Vein endothelial cell (primary cell): ENCODE measurements at places on chromosomes 5 and 9. TPM values are rescaled to one million over a fixed set of nuclear protein-coding genes. Genes with fewer than 3 reads are reported as not detected.

The PAEP gene
- total RNA-seq, result not detected in 2 replicates

The LYRM7 gene
- 7.5 and 13.9 TPM in 2 replicates for total RNA-seq

The PCDHGB4 gene
- total RNA-seq, result 15.0 and 15.2 TPM in 2 replicates

The GMCL2 gene
- under 0.01 TPM in 1 of 2 replicates, not detected in the other for total RNA-seq

The SPATA24 gene
- 4.1 and 6.2 TPM in 2 replicates for total RNA-seq

The FAM169A gene
- under 0.01 and 0.48 TPM in 2 replicates for total RNA-seq
